Hematopoietic multipotent progenitor cell (in vitro differentiated cells): ENCODE measurements at places on chromosomes 2 and 18. TPM values are rescaled to one million over a fixed set of nuclear protein-coding genes. Genes with fewer than 3 reads are reported as not detected.

Gene NAT8
- 0.27 TPM for total RNA-seq

Gene CYP27C1
- not detected for total RNA-seq

DNA sequence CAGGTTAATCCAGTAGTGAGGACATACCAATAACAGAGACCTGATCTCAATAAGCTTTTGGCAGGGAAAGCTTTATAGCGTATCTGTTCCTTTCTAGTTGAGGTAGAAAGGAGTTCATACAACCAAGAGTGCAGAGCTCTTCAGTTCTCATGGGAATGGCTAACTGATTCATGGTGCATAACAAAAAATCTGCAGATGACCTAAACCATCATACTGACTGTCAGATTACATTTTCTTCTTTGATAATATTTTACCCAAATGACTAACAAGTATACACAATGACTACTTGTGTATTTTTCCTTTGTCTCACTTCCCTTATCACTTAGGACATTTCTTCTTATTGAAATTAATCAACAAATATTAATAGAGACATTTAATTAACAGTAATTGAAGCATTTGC is 140.0 kb upstream of the SERTAD2 start:
- no peak for DNase-seq

DNA sequence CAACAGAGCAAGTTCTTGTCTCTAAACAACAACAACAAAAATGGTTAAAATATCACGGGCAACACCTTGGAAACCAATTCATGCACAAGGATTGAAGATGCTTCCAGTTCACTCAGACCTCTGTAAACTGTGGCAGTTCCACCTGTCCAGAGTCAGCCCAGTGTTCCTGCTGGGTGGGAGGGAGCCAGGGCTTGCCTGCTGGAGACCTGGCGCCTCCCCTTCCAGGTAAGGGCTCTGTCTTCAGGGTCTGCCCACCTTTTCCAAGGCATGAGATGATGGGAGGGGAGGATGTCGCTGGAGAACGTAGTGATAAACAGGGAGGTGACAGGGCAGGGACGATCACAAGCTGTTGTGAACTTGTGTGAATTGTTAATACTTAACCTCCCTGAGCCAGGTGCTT is 9.8 kb upstream of the GPC1 start:
- DNase-seq = no peak

DNA sequence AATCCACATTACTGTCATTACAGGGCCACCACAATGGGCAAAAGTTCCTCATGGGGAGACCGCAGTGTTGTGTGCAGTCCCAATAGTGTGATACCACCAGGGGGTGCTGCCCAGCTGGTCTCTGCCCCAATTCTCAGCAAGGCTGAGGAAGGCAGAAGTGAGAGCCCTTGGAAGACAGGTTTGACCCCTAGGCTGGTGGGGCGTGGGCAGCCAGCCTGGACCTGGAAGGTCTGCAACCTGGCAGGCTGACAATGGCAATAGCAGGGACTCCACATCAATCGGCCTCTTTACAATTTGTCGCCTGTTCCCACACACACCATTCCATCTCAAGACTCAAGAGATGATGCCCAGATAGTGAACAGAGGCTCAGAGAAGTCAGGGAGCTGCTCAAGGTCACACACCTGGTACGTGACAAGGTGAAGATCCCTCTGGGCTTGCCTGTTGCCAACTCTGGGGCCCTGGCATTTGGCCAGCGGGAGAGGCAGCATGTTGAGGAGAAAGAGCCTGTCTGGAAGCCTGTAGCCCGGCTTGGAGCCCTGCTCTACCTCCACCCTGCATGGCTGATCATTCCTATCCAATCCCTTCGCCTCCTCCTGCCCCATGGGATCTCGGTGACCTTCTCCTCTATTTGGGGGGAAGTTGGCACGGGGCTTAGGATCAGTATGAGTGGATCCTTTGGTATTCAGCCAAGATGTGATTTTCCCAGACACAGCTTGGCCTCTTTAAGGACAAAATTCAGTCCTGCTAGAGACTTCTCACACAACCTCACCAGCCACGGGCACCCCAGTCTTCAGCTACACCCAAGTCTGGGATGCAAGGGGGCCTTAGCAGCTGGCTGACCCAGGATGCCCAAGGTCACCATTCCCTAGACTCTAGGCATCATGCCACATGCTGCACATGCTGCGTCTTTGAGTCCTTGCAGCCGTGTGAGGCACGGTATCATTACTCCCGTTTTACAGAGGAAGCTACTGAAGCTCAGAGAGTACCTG is 2.9 kb upstream of the ATOH8 start:
- DNase-seq = peak; percentile 13

- no peak for DNase-seq
Observed at GRCh38 chr18:70029163-70029562, 81.5 kb upstream of the CD226 start.

Gene TNFAIP6
- 0.27 TPM for total RNA-seq

Gene CERKL
- total RNA-seq = under 0.01 TPM

GRCh38 chr2:231201475-231201814 is 3.0 kb downstream of the ARMC9 start:
- no peak for DNase-seq

Gene PSTPIP2
- 18.3 TPM for total RNA-seq

DNA sequence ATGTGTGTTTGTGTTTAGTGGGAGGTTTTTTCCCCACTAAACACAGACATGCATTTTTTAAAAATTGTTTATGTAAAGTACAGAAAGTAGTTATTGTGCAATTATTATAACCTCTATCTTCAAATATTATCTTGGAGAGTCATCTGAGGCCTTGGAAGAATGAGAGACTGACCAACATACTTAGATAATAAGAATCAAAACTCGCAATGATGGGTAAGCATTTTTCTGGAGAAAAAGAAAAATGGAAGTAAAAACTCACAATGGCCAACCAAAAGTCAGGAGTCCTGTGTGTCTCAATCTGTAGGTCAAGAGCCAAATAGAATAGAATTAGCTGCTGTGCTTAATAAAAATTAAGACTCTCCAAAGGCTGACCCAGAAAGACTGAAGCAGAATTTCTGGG is 43.0 kb downstream of the MEMO1 start:
- no peak for DNase-seq

- DNase-seq = no peak
Observed at GRCh38 chr18:54284981-54285785, 15.9 kb downstream of the POLI start.

Gene SEH1L
- 36.4 TPM for total RNA-seq

Gene GNAL
- 0.27 TPM for total RNA-seq

DNA sequence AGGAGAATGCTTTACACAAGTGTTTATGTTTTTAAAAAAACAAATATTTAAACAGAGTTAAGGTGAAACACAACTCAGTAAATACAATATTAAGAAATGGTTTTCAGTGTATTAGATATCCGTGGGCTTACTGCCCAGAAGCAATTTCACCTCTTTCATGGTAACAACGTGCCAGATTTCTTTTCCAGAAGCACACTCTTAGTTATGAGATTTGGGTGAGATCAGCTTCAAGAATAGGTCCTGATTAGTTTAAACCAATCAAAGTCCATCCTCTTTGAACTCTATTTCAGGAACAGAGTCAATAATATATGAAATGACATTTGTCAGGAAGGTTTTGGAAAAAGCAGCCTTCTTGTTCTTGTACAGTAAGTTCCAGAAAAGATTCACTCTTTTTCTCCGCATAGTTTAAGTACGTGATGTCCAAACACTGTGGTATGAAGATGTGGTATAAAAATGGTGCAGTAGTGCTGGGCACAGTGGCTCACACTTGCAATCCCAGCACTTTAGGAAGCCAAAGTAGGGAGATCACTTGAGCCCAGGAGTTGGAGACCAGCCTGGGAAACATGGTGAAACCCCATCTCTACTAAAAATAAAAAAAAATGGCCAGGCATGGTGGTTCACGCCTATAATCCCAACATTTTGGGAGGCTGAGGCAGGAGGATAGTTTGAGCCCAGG is 14.7 kb downstream of the USP34 start:
- DNase-seq = no peak

Gene CELF4
- total RNA-seq = not detected

Gene ANKRD30BL
- not detected for total RNA-seq

- peak; percentile 63 for DNase-seq
Observed at GRCh38 chr2:105294844-105295481, 34.6 kb downstream of the TGFBRAP1 start.
